ENCODE measurements at places on chromosomes 16 and 17.

GRCh38 chr17:36777118-36777517 is 160.2 kb upstream of the LHX1 start:
- peak; percentile 53 for DNase-seq

- no peak for DNase-seq
These were observed 21.7 kb downstream of the MYL4 start for GRCh38 chr17:47230864-47231263.

DNA sequence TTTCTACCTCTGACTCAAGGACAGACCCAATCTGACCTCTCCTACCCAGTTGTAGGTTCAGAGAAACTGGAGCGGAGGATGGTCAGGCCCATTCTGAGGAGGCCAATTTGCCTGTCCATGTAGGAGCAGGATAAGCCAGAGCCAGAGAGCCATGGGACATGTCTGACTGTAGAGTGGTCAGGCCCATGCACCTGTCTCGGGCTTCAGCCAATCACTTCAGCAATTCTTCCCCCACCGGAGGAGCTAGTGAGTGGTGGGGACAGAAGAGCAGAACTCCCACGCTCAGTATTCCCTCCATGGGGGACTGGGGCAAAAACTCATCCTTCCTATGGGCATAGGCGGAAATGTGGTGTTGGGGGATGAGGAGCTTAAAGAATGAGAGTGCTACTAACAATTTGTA is 14.3 kb downstream of the DCAF7 start:
- DNase-seq: no peak

GRCh38 chr17:48553826-48554225 is 8.9 kb upstream of the HOXB2 start:
- no peak for DNase-seq

DNA sequence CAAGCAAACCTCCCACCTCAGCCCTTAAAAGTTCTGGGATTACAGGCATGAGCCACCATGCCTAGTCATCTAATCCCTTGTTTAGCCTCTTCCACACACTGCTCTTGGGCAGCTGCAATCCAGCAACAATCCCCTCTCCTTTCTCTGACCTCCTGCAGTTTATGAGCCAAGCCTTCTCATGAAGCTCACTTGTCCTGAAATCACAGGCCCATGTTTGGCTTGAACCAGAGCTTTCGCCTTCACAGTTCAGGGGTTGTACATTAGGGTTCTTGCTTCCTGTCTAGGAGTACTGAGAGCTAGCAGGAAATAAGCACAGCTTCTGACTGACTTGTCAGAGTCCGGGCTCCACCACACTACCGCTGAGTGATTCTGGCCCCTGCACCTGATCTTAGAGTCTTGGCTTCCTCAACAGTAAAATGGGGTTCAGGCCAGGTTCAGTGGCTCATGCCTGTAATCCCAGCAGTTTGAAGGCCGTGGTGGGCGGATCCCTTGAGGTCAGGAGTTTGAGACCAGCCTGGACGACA is 16.3 kb downstream of the ERAL1 start:
- DNase-seq: peak; percentile 52

GRCh38 chr17:33046361-33047255 is 55.0 kb downstream of the SPACA3 start:
- DNase-seq: no peak

GRCh38 chr17:77441130-77441920 is 300.6 kb downstream of the SEC14L1 start:
- peak; percentile 82 for DNase-seq

DNA sequence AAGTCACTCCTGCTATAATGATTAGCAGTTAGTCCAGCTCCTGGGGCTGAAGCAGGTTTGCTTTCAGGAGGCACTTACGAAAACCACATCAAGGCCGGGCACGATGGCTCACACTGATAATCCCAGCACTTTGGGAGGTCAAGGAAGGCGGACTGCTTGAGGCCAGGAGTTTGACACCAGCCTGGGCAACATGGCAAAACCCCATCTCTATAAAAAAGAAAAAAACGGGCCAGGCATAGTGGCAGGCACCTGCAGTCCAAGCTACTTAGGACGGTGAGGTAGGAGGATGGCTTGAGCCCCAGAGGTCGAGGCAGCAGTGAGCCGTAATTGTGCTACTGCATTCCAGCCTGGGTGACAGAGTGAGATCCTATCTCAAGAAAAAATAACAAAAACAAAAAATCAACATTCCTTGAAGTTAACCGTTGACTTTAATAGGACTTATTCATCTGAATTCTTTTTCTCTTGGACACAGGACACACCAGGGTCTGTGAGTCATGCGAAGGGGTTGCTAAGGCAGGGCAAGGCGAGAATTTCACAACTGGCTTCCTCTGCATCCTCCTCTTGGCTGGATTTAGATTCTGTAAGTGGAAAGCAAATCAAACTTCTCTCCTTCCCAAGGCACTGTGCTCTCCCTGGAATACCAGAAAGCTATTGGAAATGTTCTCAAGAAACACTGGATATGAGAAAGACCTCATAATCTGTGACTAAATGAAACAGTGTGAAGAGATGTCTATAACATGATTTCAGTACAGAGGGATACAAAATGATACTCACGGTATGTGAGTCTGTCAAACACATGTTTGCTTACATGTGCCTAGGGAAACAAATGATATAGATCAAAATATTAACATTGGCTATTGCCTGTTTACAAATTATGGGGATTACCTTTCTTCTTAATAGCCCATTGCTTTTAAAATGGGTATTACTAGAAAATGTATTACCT is 99.5 kb downstream of the SYCE1L start:
- DNase-seq: no peak

GRCh38 chr16:49120631-49121030 is 161.0 kb downstream of the CBLN1 start:
- DNase-seq: no peak

DNA sequence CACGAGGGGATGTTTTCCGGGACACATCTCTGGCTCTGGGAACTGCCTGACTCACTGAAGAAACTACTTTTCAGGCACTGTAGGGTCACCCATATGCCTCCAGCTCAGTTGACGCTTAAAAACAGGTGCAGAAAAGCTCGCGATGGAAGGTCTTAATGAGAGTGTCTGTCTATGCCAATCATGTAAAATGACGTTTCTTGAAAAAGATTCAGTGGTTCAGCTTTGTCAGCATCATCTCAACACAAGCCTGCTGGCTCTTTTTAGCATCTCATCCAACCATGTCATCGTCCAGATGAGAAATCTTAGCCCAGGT is 27.5 kb downstream of the OR1D5 start:
- DNase-seq: no peak
